EH (cell line): ENCODE measurements at places on chromosomes 2 and 18.

GRCh38 chr2:237306083-237306786, 107.7 kb downstream of the COL6A3 start:
- DNase-seq, result peak; percentile 90

DNA sequence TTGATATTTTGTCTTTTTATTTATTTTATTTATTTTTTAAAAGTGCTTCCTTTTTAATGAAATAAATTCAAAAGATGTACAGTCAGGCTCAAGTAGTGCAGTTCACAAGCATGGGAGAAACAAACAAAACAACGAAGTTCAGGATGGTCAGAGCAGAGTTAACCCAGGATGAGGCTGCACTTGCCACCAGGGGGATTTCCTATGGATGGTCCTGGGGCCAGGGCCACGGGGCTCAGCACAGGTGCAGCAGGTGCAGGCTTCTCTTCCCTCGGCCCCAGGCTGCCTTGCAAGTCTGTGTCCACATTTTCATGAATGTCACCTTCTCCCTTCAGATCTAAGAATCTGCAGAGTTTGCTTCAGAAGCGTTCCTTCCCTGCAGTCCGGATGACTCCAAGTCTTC, 76.5 kb downstream of the CDCA7 start:
- no peak for DNase-seq

- DNase-seq, result no peak
Measured at GRCh38 chr18:52544086-52544485, 204.1 kb downstream of the DCC start.

- no peak for DNase-seq
Measured at GRCh38 chr2:104504331-104505073, 349.4 kb upstream of the POU3F3 start.

DNA sequence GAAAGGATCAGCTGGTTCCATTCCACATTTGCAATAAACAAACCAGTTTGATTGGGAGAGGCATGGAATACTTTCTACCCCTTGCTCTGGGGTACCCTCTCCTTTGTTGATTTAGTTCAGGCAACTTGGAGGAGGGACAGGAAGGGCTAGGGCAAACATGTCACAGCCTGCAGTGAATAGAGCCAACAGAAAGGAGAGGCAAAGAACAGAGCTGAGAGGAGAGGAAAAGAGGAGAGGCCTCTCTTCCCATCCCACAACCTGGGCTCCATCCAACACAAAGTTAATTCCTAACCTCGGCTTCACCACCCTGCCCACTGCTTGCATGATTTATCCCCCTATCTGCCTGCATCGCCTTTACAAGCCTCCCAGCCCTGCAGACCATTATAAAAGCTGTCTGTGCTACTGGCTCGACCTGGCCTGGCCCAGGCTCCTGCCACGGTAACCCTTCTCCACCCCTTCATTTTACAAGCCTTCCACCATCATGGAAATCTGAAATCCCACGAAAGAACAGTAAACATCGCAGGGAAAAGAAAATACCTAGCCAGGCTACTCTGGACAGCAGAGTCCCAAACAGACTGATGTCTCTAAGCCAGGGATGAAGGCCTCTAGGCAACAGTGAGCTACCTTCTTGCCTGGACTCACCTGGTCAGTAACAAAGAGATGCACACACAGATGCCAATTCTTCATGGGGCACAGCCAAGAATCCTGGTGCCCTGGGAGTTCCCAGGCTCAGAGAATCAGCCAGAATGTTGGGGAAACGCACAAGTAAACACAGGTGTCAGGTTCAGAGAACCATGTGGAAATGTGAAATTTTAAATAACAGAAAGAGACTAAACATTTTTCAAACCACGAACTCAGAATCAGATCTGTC, 43.6 kb downstream of the NHEJ1 start:
- DNase-seq, result no peak

GRCh38 chr2:171159372-171160118, 1.1 kb downstream of the TLK1 start:
- peak; percentile 66 for DNase-seq

- no peak for DNase-seq
Measured at GRCh38 chr2:60945341-60945740, 64.0 kb downstream of the REL start.

DNA sequence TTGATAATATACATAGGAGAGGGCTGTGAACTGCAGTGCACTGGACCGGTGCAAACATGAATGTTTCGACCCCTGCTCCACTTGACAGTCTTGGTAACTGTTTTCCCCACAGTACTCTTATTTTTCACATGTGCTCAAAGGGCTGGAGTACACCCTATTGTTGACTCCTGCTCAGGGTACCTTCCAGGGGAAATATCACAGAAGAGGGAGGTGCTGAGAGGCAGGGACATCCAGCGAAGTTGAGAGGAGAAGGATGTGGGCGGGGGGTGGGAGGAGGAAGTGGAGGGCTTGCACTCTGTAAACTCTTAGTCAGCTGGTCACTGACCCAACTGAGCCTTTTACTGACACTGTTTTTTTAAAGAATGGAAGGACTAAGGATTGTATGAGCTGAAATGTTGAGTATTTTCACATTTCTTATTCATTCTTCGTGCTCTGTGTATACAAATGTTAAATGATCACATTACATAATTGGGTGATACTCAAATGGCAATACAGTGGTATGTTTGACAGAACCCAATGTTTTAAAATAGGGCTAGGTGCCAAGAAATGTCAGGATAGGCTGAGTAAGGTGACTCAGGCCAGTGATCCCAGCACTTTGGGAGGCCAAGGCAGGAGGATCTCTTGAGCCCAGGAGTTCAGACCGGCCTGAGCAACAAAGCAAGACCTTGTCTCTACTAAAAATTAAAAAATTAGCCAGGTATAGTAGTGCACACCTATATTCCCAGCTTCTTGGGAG, 10.0 kb downstream of the INPP4A start:
- peak; percentile 55 for DNase-seq

DNA sequence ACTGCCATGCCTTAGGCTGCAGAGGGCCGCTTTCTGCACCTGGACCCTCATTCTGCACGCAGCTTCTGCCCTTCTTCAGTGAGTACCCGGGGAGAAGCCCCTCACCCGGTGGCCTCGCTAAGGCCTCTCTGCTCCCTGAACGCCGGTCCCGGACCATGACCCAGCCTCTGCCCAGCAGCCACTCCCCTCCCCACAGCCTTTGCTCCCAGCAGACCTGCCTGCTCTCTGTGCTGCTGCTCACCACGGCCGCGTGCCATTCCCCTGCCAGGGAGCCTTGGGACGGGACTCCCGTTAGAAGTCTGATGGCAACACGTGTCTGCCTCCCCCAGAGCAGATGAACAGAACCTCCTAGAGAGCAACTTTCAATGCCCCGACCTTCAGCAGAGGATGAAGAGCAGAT, 282.8 kb downstream of the NDUFA10 start:
- no peak for DNase-seq

- DNase-seq, result no peak
Measured at GRCh38 chr2:240131296-240131695, 4.8 kb downstream of the COPS9 start.

DNA sequence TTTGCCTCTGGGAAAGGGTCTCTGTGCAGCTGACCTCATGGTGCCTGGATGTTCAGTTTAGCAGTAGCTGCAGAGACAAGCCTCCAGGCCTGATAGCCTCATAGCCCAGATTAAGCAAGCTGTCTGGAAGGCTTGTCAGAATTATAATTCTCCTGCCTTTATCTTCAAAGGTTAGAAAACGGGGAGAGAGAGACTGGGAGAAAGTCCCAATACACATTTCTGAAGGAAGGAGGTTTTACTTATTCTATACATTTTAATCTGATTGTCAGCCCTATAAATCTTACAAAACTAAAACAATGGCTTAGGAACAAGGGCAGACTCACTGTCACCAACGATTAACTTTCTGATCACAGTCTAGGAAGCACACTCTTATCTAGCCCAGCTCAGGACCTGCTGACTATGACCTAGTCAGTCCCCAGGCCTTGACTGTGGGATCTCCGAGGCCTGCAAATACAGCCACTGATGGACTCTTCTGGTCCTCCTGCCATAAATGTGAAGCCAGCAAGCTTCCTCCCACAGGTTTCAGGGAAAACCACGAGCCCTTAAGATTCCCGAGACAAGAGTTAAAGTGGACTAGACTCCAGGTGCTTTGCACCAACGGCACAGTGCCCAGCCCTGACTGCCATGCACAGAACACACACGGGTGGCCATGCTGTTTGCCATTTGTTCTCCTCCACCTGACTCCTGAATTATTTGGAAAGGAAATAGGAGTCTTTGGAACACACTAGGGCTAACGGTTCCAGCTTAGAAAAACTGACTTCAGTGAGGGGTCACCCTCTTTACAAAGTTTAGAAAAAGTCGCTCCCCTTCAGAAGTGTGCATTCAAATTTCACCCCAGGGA, 111.4 kb upstream of the SMAD7 start:
- no peak for DNase-seq

DNA sequence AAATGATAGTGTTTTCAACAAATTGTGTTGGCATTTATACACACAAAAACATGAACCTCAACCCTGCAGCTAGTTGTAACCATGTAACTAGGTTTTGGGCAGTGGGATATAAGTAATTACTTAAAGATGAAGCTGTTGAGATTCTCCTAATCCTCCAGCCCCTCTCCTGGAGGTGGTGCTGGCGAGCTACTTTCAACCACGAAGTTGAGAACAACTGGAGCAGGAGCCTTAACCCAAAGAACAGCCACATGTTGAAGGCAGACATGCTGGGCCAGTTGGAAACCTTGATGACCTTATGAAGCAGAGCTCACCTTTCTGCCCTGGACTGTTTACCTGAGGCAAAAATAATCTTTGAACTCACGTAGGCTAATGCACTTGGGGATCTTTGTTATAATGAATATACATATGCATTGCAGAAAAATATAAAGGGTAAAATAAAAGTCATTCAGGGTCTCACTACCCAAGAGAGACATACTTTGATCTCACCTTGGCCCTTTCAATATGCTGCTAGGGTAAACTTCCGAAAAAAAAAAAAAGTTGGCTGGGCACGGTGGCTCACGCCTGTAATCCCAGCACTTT, 89.6 kb upstream of the NPAS2 start:
- DNase-seq, result peak; percentile 81

- no peak for DNase-seq
Measured at GRCh38 chr2:127386246-127386645, 1.5 kb downstream of the MAP3K2 start.

- DNase-seq, result no peak
Measured at GRCh38 chr18:13885009-13885408, 30.3 kb downstream of the MC2R start.

- no peak for DNase-seq
Measured at GRCh38 chr2:219084791-219085190, 24.1 kb upstream of the IHH start.

DNA sequence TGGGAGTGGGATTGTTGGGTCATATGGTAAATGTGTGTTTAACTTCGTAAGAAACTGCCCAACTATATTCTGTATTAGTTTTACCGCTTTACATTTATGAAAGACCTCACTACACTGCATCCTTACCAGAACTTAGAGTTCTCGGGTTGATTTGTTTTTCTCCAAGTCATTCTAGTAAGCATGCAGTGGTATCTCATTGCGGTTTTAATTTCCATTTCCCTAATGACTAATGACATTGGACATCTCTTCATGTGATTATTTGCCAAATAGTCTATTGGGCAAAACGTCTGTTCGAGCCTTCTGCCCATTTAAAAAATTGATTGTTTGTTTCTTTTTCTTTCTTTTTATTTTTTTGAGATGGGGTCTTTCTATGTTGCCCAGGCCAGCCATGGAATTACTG, 6.8 kb downstream of the FBLN7 start:
- DNase-seq, result peak; percentile 21

DNA sequence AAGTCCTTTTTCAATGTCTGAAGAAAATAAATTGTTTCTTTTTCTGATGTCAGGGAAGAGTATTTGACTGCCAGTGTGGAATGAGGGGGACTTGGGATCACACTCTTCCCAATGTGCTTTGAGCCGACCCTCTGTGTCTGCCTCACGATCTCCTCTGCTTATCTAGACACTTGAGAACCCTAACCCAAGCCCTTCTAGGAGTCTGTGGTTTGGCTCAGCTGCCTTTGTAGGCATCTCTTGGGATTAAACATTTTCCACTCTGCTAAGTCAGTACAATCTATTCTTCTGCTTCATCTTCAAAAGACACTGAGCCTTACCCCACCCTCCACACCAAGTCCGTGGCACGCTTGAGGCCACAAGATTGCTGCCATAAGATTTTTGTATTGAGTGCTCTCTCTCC, 19.4 kb downstream of the FAM110C start:
- DNase-seq, result no peak

- no peak for DNase-seq
Measured at GRCh38 chr2:85719609-85720240, 25.6 kb downstream of the GNLY start.

- no peak for DNase-seq
Measured at GRCh38 chr2:208618220-208618619, 211.6 kb downstream of the PTH2R start.

DNA sequence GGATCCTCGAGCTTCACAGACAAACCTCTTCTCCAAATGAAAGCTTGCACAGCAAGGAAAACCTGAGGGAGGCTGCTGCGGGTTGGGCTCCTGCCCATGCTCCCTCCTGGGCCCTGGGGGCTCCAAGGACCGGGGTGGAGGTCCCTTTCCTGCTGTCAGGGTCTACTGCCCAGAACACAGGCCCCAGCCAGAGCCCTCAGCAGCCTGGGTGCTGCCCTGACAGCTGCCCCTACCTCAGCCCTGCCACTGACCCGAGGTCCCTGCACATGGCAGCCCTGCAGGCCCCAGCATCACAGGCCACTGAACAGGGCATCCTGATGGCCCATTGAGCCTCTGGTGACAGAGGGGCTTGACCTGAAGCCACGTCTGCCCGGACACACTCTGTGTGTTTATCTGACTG, 41.0 kb downstream of the CROCC2 start:
- no peak for DNase-seq

DNA sequence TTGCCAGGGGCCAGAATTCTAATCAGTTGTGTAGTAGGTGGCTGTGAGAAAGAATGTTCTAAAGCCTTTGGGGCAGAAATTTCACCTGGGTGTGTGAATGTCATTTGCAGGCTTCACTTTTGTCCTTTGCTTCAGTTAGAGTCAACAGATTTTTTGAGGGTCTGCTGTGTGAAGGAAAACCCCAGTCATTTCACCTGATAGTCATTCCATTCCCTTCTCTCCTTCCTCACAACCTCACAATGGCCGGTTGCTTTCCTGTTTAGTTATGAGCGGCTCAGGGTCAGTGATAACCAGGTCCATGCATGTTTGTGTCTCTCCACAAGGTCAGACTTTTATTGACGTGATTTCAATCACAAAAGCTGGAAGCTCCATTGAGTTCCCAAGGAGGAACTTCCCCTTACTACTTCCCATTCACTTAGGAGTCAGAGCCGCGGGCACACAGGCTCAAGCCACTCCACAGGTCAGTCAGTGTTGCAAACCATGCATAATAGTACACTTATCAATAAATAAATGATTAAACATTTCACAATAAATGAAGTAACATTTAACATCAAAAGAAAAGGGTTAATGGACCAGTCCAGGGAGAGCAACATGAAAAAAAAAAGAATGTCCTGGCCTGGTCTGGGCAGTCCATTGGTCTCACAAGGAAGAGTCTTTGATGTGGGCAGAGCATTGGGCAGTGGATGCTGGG, 74.3 kb downstream of the NPAS2 start:
- no peak for DNase-seq

- no peak for DNase-seq
Measured at GRCh38 chr2:128770143-128771085, 451.7 kb upstream of the HS6ST1 start.
